ENCODE measurements at places on chromosomes 13 and 19.

GRCh38 chr13:27621116-27621365 lies 651 bp upstream of the POLR1D start:
- no peak for DNase-seq

DNA sequence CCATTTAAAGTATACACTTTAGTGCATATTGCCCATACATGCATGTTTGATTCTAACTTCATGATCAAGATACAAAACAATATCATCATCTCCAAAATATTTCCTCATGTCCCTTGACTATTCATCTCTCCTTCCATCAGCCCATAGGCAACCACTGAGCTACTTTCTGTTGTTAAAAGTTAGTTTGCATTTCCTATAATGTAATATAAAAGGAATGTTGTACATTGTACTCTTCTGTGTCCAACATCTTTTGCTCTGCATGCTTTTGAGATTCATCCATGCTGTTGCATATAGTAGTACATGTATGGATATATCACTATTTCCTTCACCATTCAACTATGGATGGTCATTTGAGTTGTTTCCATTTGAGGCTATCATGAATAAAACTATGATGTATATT lies 74.7 kb downstream of the ITGBL1 start:
- no peak for DNase-seq

DNA sequence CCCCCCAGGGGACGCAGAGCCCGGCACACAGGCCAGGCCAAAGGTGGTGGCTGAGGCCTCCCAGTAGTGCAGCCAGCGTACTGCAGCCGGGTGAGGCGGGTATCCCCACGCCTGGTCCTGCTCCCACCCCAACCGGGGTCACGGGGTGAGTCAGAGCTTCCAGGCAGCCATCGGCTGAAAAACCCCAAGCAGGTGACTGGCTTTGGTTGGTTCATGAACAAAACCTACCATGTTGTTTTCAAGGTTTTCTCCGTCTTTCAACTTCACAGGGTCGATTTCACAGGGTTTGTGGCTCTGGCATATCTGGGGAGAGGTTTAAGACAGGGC lies 42.1 kb upstream of the C13orf46 start:
- no peak for DNase-seq

DNA sequence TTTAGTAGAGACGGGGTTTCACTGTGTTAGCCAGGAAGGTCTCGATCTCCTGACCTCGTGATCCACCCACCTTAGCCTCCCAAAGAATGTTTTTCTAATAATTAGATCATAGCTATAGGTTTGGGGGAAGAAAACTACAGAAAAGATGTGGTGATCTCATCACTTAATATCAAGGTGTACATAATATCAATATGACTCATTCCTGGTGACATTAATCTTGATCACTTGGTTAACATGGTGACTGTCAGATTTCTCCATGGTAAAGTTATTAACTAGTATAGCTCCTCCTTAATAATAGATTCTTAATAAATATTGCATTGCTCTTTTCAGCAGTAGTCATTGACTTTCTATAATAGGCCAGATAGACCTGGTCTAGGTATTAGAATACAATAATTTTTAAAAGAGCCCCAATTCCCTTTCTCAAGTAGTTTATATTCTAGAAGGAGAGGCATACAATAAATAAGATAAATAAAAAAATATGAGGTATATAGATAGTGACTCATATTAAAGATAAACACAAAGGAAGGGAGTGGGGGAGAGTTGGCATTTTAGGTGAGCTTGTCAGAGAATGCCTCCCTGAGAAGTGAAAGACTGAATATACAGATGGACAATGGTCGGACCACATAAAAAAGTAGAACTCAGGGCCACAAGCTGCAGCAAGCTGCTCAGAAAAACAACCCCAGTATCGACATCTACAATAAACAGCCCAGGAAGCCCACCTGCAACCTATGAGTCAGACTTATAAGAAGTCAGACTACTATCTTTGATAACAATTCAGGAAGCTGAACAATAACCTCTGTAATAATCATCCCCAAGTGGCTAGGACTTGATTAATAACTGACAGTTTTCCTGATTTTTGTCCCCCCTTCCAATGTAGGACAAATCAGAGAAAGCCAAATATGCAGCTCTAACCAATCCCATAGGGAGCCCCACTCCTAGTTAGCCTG lies 210.8 kb downstream of the RFC3 start:
- no peak for DNase-seq

DNA sequence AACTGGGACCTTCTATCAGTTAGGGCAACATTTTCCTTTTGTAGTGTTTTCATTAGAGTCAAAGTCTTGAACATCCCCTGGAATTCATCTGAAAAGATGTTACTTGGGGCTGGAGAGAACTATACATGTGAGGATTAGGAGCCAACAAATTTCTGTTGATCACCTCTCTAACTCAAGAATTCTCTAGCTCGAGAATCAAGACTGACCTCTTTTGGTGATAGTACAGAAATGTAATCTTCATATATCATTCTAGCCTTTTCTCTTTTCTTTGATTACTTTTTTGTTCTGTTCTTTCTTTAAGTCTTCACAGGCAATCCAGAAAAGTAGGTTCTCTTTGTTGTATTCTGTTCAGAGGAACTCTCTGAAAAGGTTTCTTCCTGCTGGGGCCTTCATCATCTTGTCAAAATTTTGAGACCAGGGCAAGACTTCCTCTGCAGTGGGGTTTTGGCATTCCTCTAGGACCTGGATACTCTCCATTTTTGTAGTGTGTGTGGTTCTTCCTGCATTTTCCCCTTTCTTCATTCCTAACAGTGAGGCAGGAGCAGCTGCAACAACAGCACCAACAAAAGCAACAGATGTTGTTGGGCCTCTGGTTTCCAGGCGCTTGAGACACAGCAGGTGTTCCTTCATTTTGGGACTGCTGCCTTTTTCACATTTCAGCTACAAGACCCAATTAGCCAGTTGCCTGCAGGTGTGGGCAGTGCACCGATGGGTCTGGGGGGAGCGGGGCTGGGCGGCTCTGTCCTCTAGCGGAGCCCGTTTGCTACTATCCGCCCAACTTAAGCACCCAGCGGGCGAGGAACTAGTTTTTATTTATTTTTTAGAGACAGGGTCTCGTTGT lies 26.2 kb downstream of the ELF1 start:
- no peak for DNase-seq
